Foreskin melanocyte (primary cell): ENCODE measurements at places on chromosomes 3 and 15.

- no peak for DNase-seq
Measured at GRCh38 chr3:147462856-147463255, 53.7 kb downstream of the ZIC1 start.

DNA sequence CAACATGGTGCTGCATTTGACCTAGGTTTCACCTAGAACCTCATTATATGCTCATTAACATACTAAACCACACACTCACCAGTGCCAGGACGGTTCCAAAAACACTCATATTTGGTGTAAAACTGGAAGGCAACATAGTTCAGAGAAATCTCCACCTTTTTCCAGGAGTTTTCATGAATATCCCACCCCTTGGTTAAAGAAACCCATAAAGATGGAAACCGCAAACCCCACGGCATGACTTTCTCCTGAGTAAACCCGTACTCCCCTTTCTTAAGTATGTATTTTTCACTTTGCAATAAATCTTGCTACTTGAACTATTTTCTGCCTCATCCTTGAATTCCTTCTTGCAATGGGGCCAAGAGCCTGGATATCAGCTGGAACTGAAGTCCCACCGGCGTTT lies 379.3 kb downstream of the MAGI1 start:
- DNase-seq: no peak

- no peak for DNase-seq
Measured at GRCh38 chr15:81197688-81198281, 1.1 kb downstream of the IL16 start.

DNA sequence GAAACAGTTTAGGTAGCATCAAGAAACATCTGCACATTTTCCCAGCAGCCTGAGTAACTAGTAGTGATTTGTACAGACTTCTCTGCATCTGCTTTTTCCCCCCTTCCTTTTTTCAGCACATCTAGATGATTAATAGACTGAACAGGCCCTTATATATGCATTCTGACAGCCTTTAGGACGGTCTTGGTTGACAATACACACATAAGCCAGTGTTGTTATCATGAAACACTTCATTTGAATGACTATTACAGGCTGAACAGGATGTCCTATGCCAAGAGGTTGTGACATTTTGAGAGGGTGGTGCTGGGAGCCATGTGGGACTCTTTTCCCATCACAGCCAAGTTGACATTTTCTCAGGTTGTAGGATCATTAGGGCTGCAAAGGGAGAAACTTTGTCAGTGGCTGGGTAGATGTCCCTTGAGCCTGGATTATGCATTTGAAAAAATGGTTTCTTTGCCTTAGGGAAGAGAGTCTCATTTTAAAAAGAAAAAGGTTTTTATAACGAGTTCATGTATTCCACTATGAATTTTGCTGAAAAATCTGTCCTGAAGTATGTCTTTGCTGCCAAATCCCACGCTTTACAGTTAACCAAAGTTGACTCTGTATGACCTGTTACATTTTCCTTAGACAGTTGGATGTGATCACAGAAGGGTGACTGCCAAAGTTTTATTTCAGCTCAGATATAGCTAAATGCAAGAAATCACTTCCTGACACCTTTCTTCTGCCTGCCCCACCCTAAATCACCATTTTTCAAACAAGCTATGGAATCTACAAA lies 73.7 kb downstream of the FILIP1L start:
- no peak for DNase-seq

GRCh38 chr15:39756806-39757522 lies 25.7 kb downstream of the FSIP1 start:
- DNase-seq: no peak
